ENCODE measurements at places on chromosomes 11 and 22.
A peak's percentile ranks its signal among the peaks of the same experiment; 100 is the strongest.

DNA sequence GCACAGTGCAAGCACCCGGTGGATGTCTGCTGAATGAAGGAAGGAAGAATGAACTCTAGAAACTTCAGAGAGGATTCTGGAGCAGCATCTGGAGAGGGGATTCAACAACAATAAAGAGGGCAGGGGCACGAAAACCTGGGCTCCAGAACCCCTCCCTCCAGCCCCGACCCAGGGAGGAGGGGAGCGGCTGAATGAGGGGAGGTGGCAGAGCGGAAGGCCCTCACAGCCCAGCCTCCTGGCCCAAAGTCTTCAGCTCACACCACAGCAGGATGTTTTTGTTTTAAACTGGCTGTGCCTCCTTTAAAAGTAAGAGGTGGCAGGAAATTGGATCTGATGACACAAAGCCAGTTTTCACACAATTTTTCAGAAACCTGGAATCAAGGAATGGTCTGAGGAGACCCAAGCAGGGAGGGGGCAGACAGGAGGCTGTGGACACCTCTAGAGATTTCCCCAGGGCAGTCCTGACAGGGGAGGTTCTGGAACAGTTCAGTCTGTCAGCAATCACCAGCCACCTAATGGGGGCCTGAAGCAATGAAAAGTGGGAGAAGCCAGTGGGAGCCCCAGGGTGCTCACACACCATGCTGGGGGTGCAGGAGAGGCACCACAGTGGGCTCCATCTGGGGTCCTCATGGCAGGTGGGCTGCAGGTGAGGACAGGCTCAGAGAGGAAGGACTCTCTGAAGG is 44.4 kb upstream of the TCF20 start:
- no peak for DNase-seq

GRCh38 chr11:22546746-22547145 is 78.9 kb downstream of the FANCF start:
- no peak for DNase-seq

- no peak for DNase-seq
Measured at GRCh38 chr11:41866525-41866924, 407.1 kb upstream of the LRRC4C start.

- DNase-seq = no peak
Measured at GRCh38 chr11:128555606-128556005, 31.8 kb downstream of the ETS1 start.

- DNase-seq = no peak
Measured at GRCh38 chr11:108774037-108774730, 109.3 kb downstream of the DDX10 start.

GRCh38 chr22:24883432-24883831 is 63.1 kb downstream of the LHFPL7 start:
- DNase-seq = no peak

- no peak for DNase-seq
Measured at GRCh38 chr11:94972700-94973098, 657 bp downstream of the CWC15 start.

DNA sequence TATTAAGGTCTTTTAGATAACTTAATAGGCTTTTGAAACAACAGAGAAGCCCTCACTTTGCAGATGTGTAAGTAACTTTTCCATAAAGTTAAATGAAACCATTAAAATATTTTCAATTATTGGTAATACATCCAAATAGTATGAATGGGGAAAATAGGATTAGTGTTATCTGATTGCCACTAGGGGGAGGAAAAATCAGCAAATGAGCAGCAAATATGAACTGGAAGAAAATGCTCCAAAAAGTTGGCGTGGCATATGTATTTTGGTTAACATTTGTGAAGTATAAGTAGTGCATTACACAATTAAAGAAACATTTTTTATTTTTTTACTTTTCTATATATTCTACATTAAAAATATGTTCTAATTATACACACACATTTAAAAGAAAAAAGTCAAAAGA is 259.8 kb upstream of the ANO5 start:
- no peak for DNase-seq

DNA sequence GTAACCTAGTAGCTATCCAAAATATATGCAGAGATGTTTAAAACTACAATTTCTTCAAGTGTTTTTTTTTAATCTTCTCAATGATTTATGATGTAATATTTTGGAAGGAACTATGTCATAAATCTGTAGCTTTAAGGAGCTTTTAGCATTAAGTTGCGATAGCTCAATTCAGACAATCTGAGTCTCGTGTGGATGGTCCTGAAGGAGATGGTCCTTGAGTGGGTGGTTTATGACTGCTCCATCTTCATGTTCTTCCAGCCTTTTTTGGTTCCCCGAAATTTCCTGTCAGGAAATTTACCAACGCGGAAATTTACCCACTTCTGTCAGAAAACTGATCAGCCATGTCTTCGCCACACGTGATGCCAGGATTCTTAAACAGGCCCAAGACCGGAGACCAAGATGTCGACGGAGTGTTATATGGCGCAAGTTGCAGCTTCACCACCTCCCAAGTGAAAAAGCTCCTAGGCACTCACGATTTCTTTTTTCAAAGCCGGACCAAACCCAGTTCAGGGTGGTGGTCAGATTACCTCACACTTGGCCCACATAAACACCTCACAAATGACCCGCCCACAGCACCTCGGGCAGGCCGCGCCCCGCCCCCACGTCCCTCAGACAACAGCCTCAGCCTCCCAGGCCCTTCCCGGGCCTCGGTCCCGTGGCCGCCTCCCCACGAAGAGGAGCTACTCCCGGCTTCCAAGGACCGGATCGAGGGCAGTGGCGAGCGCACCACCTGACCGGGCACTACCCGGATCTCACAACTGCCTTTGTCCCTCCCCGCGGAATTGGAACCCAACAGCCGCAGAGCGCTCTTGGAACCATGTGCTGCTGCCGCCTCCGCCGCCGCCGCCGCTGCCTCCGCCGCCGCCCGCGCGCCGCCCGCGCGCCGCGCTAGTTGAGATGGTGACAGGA is at the start of gene MORC2:
Gene MORC2 (minus strand): TSS at position 760 of the 909 bp plus-strand sequence. CDS start 885 bp downstream, outside the sequence.
- no peak for DNase-seq

DNA sequence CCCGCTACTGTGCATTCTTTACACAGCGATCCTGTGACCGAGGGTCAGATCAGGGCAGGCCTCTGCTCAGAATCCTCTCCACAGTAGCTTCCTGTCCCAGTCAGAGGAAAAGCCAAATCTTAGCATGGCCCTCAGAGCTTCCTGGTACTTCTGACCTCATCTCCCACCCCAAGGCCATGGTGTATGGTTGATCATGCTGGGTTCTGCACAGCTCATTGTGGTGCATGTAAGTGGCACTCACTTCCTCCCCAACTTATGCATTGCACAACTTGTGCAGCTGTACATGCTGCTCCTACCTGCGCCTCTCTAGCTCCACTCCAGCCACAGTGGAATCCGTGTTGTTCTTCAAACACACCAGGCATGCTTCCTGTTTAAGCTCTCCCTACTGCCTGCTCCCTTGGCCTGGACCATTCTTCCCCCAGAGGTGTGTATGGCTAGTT is 20.3 kb downstream of the BMAL1 start:
- peak; percentile 36 for DNase-seq

- DNase-seq = no peak
Measured at GRCh38 chr11:73203790-73204189, 14.3 kb upstream of the P2RY2 start.

DNA sequence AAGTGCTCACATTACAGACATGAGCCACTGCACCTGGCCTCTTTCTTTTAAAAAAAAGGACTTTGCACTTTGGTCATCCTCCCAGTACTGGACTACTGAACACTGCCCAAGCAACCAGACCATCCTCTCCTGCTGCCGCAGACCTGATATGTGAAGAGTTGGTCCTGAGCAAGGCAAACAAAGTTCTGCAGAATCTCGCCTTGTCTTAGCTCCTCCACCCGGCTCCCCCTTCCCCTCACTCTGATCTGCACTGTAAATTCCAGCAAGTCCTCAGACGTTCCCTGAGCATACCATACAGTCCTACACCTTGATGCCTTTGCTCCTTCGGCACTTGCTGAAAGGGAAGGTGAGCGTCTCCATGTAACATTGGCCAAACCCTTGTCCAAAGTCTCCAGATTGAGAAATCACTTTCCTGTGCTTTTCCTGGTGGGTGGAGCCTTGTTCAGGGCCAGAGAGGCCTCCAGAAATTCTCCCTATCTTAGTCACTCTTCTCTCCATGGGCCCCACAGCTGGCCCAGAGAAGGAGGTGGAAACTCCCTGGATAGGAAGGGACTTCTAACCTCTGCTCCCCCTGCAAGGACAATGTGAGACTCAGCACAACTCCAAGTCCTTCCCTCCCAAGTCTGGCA is 47.0 kb upstream of the TIMP3 start:
- no peak for DNase-seq

DNA sequence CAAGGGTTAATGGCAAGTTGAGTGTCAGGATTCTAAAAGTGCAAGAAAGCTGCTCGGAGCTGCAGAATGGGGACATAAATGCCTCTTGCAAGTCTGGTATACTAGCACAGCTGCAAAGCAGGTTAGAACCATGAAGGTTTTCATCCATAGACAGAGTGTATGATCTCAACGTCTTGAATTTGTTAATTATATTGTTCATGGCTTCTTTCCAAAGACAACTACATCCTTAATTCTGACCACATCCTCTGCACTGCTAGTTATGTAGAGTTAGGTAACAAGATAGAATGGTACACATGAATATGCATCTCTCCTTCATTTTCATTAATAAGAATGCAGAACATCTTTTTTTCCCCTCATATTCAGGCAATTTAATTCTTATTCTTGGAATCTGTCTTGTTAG is 34.2 kb downstream of the EXPH5 start:
- DNase-seq = no peak

DNA sequence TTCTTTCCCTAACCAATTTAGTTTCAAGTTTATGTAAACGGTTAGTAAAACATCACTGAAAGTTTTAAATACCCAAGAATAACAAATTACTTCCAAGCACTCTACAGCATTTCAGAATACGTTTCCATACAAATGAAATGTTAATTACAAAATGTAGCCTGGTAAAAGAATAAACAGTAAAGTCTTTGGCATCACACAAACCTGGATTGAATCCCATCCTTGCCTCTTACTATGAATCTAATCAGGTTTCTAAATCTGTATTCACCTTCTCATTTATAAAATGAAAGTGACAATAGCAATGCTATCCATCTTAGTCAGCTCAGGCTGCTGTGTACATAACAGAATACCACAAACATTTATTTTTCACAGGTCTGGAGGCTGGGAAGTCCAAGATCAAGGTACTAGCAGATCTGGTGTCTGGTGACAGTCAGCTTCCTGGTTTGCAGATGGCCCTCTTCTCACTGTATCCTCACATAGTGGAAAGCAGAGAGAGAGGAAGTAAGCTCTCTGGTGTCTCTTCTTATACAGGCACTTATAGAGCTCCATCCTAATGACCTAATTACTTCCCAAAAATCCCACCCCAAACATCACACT is 19.2 kb downstream of the FAM168A start:
- no peak for DNase-seq

DNA sequence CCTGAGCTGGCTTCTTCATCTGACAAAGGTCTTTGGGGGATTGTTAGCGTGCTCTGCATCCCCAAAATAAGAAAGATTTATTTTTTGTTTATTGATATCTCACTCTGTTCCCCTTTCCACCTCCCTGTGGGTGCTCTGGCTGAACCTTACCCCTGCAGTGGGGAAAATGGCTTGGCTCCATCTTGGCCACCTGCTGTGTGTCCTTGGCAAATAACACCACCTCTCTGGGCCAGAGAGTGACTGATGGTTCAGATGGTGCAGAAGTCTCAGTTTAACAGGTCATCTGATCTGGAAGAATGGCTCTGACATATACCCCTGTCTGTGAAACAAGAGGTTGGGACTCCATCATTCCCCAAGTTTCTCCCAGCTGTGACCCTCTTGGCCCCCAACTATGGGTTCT is 157.6 kb downstream of the MYO18B start:
- DNase-seq = no peak

GRCh38 chr22:43627485-43628213 is 184.5 kb downstream of the EFCAB6 start:
- no peak for DNase-seq

GRCh38 chr11:34337016-34337415 is 20.8 kb downstream of the ABTB2 start:
- DNase-seq = no peak

DNA sequence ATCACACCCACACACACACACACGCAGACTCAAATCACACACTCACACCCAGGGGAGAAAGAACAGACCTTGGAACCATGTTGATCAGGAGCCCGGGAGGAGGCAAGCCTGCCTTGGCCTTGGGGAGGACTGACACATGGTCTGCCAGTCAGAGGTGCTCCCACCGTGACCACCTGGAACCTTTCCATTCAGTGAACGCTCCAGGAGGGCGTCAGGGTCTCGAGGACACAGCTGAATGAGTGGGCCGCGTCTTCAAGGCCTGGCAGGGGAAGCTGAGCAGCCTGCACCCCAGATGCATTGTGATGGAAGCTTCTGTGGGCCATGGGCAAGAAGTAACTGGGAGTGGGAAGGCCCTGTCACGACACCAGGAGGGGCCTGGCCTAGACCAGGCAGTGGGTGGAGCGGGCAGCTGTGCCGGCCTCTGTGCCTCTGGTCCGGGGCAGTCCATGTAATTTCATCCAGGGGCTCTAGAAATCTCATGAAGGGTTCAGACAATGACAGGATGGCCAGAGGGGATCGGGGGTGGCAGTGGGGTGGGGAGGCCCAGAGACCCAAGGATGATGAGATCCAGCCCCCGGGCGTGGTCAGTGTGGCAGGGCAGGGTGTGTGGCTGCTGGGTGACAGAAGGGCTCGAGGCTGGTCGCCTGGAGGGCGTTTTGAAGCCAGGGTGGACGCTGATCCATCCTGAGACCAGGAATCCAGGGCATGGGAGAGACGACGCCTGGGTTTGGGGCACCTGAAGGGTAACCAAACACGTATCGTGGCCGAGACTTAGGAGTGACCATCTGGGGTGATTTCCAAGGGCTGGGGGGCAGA is 53.7 kb downstream of the IGF2 start:
- no peak for DNase-seq

DNA sequence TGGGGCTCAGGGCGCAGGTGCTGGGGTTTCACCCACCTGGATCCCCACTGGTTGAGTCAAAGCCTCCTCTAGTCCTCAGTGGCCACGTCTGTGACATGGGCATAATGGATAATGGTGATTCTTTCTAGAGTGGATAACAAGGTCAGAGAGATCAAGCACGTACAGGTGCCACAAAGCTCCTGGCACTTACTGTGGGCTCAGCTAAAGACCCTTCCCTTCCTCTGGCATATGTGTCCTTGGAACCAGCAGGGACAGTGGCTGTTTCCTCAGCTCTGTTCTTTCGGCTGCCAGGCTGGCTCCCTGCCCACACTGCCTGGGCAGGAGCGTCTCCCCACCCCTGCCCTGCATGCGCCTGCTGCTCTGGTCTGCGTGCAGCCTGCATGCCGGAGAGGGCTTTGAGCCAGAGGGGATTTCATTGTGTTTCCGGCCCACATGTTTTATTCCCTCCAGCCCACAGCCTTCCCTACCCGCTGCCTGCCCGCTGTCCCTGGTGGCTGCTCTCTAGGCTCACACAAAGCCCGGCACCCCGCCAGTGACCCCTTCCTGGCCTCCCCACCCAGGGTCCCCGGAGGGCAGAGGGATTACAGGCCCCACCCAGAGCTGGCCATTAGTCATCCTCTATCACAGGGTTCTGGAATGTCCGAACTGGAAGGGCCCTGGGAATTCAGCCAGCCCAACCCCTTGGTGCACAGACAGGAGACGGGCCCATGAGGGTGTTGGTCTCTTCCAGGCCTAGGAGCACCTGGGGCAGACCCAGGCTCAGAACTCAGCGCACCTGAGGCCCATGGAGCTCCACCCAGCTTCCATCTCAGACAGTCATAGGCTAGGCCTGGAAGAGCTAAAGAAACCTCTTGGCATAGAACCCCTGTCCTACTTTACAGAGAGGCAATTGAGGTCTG is 55.3 kb upstream of the GCAT start:
- DNase-seq = no peak

- DNase-seq = no peak
Measured at GRCh38 chr22:50610041-50610451, 9.5 kb downstream of the MAPK8IP2 start.

- DNase-seq = no peak
Measured at GRCh38 chr22:46631113-46631512, 10.9 kb downstream of the GRAMD4 start.

All from CD4-positive, alpha-beta T cell treated with Interleukin-4 for 1 hour (primary cell).